ENCODE measurements at places on chromosomes 5 and 9.

DNA sequence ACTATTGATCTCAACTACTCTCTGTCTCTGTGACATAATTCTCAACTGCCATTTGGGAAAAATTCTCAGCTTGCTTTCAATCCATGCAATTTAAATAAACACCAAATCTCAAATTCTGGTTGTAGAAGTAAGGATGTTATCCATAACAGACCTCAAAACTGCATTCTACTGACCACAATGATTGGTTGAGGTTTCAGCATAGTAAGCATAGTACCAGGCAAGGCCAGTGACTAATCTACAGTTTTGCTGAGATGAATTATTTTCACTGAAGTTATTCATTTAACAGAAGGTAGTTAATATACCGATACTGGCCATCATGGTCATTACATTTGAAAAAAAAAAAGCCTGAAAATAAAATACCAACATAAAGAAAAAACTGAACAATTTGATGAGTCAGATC lies 488.0 kb upstream of the CDH18 start:
- no peak for DNase-seq

DNA sequence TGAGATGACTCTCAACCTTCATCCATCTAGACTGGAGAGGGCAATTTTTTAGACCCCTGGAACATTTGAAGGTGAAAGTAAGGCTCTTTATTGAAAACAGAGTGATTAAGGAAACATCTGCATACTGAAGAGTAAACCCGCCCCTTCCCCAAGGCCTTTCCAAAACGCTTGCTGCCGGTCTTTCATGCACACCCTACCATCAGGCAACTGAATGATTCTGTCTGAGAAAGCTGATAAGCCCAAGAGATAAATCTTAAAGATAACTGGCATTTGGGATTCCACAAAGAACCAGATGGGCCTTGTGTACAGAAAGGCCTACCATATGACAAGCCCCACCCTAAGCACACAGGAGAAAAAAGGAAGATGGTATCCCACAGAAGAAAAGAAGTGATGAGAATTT lies 54.4 kb upstream of the PIK3R1 start:
- no peak for DNase-seq

DNA sequence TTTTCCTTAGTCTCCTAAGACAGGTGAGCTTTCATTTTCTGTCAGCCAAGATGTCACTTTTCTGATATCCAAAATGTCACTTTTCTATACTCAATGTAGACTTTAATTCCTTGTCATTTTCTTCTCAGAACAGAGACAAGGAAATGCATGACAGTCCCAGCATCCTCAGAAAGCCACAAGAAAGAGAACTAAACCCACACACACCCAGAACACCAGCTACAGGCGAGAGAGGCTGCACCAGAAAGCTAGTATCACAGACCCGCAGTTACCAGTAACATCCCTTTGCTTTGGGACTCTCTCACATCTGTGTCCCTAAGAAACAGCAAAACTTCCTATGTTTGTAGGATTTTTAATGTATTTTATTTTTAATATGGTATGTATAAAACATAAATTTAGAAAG lies 17.1 kb downstream of the TRMO start:
- no peak for DNase-seq

DNA sequence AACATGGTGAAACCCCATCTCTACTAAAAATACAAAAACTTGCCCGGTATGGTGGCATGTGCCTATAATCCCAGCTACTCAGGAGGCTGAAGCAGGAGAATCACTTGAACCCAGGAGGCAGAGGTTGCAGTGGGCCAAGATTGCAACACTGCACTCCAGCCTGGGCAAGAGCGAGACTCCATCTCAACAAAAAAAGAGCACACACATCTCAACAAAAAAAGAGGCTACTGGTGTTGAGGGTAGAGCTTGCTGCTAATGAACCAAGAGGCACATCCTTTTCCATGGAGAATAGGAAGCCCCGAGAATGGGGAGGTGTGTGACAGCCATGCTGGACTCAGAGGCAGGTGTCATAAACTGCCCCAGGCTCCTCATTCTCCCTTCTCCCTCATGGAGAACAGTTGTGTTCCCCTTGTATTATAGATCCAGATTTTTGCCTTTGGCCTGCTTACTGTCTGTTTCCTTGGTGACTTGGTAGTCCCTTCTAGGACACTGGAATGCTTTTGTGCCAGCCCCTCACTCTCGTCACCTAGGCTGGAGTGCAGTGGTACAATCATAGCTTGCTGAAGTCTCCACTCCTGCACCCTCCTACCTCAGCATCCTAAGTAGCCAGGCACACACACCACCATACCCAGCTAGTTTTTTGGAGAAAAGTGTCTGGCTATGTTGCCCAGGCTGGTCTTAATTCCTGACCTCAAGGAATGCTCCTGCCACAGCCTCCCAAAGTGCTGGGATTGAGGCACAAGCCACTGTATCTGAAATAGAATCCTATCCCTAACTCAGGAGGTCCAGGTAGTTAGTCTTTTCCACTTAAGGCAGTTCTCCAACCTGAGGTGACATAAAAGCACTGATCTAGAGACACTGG lies 5.1 kb downstream of the RPL12 start:
- no peak for DNase-seq

DNA sequence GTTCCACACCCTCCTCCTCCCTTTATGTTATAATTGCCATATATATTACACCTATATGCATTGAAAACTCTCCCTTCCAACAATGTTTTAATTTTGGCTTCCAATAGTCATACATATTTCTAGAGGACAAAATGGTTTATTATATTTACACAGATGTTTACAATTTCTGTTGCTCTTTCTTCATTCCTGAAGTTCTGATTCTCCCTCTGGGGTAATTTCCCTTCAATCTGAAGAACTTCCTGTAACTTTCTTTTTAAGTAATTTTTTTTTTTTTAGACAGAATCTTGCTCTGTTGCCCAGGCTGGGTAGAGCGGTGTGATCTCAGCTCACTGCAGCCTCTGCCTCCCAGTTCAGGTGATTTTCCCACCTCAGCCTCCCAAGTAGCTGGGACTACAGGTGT lies 173.0 kb upstream of the MAP1B start:
- DNase-seq, result no peak

GRCh38 chr5:150596313-150596712 lies 44.1 kb upstream of the SYNPO start:
- no peak for DNase-seq

- DNase-seq, result peak; percentile 68
These were observed 79.6 kb downstream of the RAI14 start for GRCh38 chr5:34735491-34736426.

GRCh38 chr5:132679717-132680380 lies 6.1 kb downstream of the IL4 start:
- DNase-seq, result no peak

GRCh38 chr9:83185488-83186154 lies 122.7 kb upstream of the RASEF start:
- no peak for DNase-seq

GRCh38 chr5:88889189-88890069 lies 6.4 kb upstream of the MEF2C start:
- DNase-seq, result peak; percentile 86

- DNase-seq, result no peak
These were observed 341.4 kb upstream of the ACTBL2 start for GRCh38 chr5:57824047-57824446.

DNA sequence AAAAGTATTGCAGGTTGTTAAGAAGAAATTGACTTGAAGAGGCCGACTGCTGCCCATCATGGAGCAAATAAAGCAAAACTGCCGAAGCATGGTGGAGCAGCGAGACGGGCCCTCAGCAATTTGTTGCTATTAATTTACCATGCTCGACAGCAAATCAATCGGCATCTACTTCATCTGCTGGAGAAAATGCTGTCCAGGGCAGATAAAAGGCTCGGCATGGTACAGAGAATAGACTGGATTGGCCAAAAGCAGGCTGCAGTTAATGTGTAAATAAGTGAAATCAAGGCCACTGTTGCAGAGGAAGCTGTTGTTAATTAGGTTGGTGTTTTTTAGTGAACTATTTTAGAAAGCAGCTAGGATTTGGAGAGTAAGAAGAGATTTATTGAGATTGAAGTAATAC lies 8.3 kb downstream of the TLE4 start:
- DNase-seq, result no peak

DNA sequence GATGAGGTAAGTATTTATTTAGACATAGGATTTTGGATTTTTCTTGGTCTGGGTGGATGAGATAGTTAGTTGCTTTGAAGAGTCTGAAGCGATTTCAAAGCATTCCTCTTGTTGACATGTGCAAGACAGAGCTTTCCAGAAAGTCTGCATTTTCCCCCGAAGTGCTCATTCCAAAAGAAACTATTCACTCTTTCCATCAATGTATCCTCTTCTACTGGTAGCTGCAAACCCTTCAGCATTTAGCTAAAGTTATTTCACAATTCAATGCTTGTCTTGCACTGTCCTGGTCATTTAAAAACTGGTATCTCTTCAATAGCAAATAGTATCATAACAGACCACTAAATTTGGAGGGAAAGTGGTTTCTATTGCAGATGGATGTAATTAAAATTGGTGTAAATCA lies 13.0 kb downstream of the NREP start:
- DNase-seq, result no peak

DNA sequence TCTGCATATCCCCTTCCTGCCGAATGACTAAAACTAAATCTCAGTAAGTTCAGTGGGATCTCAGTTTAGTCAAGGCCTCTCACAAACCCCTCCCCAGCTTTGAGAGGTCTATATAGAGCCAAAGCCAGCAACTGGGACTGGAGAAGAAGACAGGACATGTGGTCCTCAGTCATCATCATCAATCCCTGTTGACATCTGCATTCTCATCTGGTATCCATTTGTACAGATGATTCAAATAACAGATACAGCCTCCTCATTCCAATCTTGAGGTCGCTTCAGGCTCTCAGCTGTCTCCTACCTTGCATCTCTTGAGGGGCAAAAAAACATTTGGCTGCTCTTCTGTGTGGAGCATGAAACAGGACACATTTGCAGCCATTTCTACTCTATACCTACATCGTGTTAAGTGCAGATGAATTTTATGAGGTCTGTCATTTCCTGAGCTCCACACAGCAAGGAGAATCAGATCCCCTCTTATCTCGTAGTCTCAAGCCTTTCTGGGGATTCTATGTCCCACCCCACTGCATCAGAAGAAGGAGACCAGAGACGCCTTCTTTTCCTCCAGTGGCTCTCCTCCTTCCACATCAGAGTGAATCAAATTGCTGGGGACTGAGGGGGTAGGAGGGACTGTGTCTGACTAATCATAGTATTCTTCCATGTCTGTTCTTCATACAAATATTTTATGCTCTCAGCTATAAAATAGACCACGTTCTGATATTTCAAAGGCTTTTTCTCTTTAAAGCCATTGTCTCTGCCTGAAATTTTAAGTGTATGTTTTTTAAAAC lies 4.7 kb upstream of the RECK start:
- no peak for DNase-seq

DNA sequence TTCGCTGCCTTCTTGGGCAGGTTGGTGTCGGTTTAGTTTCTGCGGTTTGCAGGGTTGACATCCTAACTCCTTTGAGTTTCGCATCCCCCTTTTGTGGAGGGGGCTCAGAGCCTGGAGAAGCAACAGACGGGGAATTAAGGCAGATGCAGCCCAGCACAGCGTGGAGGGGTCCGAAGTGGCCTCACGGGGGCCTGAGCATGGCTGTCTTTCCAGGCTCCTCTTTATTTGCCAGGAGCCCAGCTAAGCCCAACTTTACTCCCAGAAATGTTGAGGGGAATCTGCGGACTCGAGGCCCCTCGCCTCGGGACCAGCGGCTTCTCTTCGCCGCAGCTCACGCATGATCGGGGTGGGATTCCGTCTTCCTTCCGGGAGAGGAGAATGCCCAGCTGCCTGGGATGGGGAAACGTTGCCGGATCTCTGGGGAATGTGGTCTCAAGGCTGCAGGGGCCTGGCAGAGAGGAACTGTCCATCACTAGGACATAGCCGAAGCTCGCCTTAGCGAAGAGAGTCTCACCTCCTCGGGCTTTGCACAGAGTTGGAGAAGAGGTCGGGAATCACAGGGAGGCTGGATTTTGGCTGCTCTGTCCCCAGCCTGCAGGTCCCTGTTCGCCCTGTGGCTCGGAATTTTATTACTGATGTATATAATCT lies 1.3 kb downstream of the RAI14 start:
- peak; percentile 83 for DNase-seq

DNA sequence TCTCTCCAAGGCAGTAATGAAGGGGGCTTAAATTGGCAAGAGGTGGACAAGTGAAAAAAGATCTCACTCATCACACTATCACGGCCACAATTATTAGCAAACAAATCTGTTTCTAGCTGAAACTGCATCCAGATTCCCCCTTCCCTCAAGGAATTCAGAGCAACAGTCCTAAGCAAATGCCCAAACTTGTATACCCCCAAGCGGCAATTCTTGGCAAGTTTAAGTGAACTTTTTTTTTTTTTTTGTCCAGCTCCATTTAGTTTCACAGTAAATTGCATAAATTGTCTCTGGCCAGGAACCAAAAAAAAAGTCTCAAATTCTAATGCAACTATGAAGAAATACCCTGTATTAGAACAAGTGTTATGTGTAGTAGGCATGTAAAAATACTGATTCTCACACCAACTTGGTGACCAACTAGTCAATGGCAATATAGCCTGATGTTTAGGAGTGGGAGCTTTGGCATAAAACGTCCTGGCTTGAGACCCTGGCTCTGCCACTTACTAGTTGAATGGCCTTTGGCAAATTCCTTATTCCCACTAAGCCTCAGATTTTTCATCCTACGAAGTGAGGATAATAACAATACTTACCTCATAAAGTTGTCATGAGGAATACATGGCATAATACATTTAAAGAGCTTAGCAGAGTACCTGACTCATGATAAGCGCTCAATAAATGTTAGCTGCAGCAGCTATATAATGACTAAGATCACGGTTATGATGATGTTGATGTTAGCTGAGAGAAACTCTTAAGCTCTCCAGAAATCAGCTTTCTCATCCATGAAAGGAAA lies 193.2 kb downstream of the ADAMTSL1 start:
- no peak for DNase-seq

- peak; percentile 96 for DNase-seq
These were observed 389.1 kb downstream of the ENC1 start for GRCh38 chr5:74251141-74252035.

GRCh38 chr9:112135706-112136105 lies 39.4 kb downstream of the SUSD1 start:
- DNase-seq, result no peak

DNA sequence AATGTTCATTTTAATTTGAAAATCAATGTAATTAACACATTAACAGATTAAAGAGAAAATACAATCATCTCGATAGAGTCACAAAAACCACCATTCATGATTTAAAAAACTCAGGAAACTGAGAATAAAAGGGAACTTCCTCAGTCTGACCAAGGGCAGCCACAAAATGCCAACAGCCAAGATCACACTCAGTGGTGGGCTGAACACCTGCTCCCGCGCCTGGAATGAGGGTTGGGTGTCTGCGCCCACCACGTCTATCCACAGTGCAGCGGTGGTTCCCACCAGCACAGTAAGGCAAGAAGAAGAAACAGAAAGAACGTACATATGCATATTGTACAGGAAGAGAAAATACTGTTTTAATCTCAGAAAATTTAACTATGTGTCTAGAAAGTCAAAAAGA lies 11.7 kb upstream of the NSMF start:
- no peak for DNase-seq

DNA sequence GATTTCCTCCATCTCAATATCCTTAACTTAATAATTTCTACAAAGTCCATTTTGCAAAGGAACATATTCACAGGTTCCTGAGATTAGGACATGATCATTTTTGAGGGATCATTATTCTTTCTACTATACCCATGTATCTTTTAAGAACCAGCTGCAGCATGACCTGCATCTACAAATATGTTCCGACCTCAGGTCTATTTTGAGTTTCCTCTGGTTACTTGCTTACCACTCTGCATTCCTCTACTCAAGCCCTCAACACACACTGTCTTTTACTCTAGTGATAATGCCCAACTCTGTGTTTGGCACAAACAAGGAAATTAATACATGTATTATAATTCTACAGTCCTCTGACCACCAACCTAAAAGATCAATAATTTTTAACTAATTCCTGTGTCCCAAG lies 386.1 kb downstream of the DNAH5 start:
- DNase-seq, result no peak

Data from islet precursor cell (in vitro differentiated cells).